Stimulated activated CD8-positive, alpha-beta memory T cell treated with anti-CD3 and anti-CD28 coated beads, Interleukin-4, amount 100 ng/mL, for 1 hour (primary cell): ENCODE measurements at places on chromosomes 12 and 14.

DNA sequence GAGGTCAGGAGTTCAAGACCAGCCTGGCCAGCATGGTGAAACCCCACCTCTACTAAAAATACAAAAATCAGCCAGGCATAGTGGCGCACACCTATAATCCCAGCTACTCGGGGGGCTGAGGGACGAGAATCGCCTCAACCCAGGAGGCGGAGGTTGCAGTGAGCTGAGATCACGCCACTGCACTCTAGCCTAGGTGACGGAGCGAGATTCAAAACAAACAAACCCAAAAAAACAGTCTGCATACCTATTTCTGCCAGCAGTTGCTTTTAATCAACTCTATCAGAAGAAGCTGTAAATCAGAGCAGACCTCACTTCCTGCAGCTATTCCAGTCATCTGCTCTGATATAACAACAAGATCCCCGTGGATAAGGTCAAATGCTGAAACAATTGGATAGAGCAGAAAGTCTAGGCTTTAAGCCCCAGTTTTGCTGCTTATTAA is 50.5 kb downstream of the LIMA1 start:
- DNase-seq = no peak

GRCh38 chr14:99244941-99245563 is 26.9 kb downstream of the BCL11B start:
- no peak for DNase-seq

DNA sequence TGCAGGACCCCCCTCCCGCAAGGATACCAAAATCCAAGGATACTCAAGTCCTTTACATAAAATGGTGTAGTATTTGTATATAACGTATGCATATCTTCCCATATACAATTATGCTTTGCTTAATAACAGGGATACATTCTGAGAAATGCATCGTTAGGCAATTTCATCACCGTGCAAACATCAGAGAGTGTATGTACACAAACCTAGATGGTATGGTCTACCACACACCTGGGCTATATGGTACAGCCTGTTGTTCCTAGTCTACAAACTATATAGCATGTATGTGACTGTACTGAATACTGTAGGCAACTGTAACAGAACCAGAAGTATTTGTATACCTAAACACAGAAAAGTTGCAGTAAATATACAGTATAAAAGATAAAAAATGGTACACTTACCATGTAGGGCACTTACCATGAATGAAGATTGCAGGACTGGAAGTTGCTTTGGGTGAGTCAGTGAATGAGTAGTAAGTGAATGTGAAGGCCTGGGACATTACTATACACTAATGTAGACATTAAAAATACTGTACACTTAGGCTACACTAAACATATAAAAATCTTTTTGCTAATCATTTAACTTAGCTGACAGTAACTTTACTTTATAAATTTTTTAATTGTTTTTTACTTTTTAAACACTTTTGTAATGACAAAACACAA is 141.1 kb downstream of the SLC41A2 start:
- no peak for DNase-seq

GRCh38 chr14:96792003-96792402 is 5.2 kb upstream of the VRK1 start:
- DNase-seq = no peak

DNA sequence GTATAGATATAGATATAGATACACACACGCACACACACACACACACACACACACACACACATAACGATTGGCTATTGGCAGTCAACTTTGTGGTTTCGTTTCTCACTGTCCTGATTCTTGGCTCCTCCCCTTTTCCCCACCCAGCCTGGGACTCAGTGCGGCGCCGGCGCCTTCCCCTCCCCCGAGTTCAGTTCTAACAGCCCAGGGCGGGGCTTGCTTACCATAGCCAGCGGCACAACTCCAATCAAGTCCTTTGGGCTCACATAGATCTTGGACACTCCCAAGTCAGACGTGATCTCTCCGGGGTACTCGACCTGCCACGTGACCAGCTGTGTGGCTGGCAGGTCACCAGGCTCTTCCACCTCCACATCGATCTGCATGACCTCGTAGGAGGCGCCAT is 484.1 kb downstream of the GLT1D1 start:
- no peak for DNase-seq

DNA sequence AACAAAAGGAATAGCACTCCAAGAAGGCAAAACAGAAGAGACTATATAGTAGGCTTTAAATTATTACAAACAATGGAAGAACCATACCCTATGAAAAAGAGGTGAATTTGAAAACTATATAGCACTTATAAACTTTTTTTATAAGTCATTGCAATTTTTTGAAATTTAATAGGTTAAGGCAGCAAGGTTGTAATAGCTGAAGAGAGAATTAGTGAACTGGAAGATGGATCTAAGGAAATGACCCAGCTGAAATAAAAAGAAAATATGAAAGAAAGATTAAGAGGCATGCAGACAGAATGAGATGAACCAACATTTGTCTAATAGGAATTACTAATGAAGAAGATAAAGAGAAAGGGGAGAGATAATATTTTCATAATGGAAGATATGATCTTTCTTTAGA is 9.8 kb downstream of the TESC start:
- no peak for DNase-seq

- DNase-seq = no peak
Observed at GRCh38 chr14:64235652-64236640, 58.2 kb downstream of the ESR2 start.

DNA sequence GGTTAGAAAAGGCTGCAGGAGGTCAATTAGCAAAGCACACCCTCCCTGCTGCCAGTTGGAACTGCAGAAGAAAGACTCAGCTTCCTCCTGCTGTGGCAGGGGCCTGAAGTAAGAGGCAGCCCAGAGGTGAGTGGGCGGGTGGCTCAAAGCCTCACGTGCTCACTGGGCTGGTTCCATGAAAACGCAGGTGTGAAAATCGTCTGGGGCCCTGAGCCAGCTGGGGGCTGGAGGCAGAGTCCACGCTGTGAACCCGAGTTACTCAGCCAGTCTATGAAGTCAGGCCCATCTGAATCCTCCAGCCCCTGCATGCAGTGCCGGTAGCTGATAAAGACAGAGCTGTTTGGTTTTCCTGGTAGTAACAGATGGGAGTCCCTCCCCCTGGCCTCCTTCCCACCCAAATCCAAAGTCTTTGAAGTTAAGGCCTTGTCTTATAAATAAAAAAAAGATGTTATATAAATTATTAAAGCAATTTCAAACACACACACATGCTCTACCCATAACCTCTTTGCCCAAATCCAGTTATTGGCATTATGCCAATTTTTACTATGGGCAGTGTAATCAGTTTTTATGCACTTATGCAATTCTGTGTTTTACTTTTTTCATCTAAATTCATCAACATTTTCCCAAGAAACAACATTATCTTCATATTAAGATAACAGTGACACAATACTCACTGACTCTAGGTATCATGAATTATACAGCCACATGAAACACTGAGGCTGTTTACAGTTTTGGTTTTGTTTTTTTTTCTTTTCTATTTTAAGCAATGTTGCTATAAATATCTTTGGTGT is 57.9 kb upstream of the PNMA1 start:
- DNase-seq = no peak

DNA sequence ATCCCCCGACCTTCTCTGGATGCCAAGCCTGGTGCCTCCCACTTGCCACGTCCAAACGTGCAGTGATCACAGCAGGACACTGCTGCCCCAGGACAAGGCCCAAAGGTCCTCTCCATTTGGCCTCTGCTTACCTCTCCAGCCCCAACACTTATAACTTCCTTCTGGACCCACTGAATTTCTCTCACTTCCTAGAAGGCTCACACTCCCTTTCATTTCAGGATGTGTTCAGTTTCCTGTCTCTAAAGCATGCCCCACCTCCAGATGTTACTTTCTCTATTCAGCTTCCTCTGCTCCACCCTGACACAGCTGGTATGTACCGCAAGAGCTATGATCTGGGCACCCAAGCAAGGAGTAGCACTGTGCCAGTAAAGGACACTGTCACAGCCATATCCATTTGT is 33.0 kb downstream of the CDKL1 start:
- no peak for DNase-seq

DNA sequence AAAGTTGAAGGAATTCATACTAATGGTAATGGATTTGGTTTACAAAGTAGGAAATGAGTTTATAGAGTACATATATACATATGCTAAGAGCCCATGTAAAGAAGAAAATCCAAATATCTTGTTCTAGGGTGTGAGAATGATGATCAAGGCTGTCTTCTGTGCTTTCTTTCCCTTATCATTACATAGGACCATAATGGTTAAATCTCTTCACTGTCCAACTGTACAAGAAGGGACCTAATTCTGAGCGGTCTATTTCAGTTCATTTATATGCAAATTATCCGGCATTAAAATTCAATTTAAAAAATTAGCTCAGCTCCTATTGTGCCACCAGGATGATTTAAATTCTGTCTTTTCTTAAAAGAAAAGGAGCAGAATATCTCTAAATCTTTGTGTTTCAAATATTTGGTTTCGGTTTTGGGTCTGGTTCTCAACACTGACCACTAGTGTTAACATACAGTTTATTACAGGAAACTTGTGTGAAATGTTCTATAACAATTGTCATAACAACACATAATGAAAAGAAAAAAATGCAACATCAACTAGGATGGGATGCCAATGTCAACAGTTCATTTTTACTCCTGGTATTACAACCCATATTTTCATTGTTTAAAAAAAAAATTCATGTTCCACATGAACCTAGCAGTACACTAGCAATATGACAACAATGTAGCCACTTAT is 16.8 kb downstream of the OR4K1 start:
- no peak for DNase-seq

DNA sequence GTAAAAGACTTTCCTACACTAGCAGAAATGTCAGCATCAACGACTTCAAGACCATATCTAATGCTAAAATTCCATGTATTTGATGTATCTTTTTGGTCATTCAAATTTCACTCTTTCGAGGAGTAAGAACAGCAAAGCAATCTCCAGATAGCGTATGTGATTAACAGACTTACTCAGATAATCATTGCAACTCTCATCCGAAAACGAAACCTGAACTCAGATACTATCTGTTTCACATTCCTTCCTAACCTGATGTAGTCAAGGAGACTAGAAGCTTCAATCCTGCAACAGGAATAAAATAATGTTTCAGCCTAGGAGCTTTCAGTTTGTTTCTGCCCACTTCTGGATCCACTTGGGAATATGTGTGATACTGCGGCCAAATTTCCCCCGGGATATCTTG is 286.3 kb downstream of the NUAK1 start:
- no peak for DNase-seq

GRCh38 chr12:115095073-115095748 is 411.2 kb upstream of the TBX3 start:
- no peak for DNase-seq

GRCh38 chr14:99325591-99325990 is 53.6 kb upstream of the BCL11B start:
- DNase-seq = no peak

DNA sequence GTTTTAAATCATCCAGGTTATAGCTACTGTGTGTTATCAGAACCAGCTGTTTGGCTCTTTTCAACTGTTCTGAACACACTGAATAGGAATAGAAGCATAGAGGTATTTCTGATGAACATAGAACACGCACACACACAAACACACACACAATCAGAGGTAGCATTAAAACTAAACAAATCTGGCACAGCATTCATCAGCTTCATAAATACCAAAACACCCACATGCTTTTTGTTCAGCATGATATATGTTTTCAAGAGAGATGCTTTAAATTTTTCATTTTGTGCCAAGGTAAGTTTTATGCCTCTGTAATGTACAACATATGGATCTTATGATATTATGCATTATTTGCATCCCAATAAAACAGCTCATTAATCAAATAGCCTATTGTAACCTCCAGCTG is 208.6 kb downstream of the GALC start:
- DNase-seq = no peak

GRCh38 chr14:100268591-100269207 is 29.8 kb downstream of the YY1 start:
- no peak for DNase-seq

- DNase-seq = no peak
Observed at GRCh38 chr14:100190126-100190525, 30.7 kb upstream of the DEGS2 start.

- DNase-seq = no peak
Observed at GRCh38 chr12:47739979-47740378, 14.7 kb upstream of the ENDOU start.

DNA sequence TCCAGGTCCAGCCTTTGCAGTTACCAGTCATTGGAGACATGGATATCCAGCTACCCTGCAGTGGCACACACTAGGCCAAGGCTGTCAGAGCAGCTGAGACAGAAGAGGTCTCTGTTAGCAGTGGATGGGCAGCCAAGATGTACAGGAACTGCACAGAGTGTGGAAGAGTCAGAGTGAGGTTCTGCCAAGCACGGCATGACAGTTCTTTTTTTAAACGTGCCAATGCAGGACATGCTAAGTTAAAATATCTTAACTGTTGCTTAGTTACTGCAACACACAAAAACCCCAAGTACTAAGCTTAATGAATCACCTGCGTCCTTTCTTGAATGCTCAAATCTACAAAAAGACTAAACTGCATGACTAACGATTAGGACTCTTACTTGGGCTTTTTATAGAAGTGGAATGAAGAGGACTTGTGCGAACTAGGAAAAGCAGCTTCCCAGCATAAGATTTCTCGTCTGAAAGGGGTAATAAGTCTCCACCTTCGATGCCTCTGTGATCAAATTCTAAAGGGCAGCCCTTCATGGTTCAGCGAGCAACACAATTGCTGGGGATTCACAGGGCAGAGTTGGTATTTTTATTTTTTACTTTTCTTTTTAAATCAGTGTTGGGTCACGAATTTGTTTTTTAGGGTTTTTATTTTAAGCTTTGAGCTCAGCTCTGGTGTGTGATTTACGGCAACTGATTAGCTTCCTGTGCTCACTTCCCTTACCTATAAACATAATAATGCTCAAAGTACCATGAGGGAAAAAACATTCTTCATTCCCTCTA is 20.6 kb downstream of the MAPK1IP1L start:
- no peak for DNase-seq

DNA sequence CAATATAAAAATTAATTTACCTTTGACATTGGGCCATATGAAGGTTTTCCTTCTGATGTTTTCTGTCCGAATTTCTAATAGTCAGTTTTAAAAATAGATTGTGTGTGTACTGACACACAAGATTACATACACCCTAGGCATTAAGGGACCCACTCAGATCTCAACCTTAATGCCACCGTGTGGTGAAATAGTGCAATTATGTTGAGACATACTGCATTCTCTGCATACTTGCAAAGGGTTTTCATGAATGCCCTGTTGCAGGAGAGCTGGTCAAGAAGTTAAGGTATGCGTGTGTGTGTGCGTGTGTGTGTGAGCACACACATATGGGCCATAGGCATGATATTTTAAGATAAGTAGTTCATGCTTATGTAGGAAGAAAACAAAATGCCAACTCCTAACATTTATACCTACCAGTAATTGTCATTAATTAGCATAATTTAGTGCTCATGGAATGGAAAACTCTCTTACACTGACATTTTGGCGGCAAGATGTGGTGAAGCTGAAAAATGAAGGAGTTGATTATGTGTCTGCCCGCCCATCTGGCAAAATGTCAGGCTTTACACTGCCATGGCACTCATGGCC is 58.8 kb downstream of the PIK3C2G start:
- no peak for DNase-seq

- DNase-seq = no peak
Observed at GRCh38 chr14:51609955-51610283, 41.8 kb upstream of the FRMD6 start.

GRCh38 chr14:72478471-72478893 is 415.4 kb downstream of the DPF3 start:
- DNase-seq = no peak
